Frontal cortex (tissue), 4 donors: ENCODE measurements at places on chromosomes 3 and 15. TPM values are rescaled to one million over a fixed set of nuclear protein-coding genes. Genes with fewer than 3 reads are reported as not detected.

HDAC11 gene
- 10.2 TPM for total RNA-seq

NRROS gene
- 0.82 TPM for total RNA-seq

GOLGA8J gene
- total RNA-seq: not detected

PCOLCE2 gene
- 6.9 TPM for total RNA-seq

CCDC33 gene
- total RNA-seq: 0.41 TPM

DENND4A gene
- total RNA-seq: 87.2 TPM

RAMAC gene
- 46.9 TPM for total RNA-seq
